ENCODE measurements at places on chromosomes 3 and 15. TPM values are rescaled to one million over a fixed set of nuclear protein-coding genes. Genes with fewer than 3 reads are reported as not detected.

Gene PRRT3
- total RNA-seq: 2.5 TPM

DNA sequence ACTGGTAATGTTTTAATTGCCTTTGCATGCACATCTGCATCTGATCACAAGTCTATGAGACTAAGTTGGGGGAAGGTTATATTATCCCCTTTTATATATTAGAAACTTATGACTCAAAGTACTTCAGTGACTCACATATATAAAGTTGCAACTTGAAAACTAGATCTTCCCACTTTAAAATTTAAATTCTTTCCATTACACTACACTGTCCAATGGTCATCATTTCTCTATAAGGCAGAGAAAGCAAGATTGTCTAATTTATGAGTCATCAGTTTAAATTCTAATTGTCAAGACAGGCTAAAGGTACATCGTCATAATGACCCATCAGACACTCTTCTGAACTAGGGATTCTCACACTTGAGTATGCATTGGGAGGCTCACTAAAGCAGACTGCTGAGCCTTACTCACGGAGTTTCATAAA is 37.9 kb downstream of the CPA3 start:
- no peaks in the 10 kb centered on the region for H3K36me3 ChIP-seq
- H3K27me3 ChIP-seq: no peaks in the 10 kb centered on the region
- no peaks in the 10 kb centered on the region for H3K4me1 ChIP-seq
- no peak overlapping the region for H3K27ac ChIP-seq
- no peak for DNase-seq

Gene GJD2
- total RNA-seq: not detected

DNA sequence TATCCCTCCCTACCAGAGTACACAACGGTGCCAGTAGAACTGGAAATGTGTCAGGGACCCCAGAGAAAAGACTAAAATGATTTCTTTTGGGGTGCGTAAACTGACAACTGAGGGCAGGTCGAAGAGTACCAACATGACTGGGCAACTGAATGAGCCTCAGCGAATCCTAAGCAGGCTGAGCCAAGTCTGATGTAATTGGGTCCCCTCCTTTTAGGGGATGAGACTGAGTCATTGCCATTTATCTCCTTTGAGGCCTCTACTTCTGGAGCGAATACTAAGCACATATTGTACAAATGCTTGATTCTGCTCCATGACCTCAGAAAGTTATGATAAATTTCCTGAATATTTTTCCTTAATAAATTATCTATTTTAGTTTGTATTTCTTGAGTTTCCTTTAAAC is 17.3 kb upstream of the GPR156 start:
- H3K36me3 ChIP-seq: no peaks in the 10 kb centered on the region
- no peak for DNase-seq
- peaks cover 3% of the 10 kb centered on the region for H3K27me3 ChIP-seq
- H3K4me3 ChIP-seq: no peak overlapping the region
- H3K27ac ChIP-seq: no peak overlapping the region

GRCh38 chr3:133292296-133292695 is 107.6 kb upstream of the BFSP2 start:
- H3K27me3 ChIP-seq: no peaks in the 10 kb centered on the region
- H3K36me3 ChIP-seq: no peaks in the 10 kb centered on the region
- H3K27ac ChIP-seq: no peak overlapping the region
- H3K4me3 ChIP-seq: no peak overlapping the region
- H3K4me1 ChIP-seq: no peaks in the 10 kb centered on the region
- no peak for DNase-seq
